ENCODE measurements at places on chromosomes 2 and 18. TPM values are rescaled to one million over a fixed set of nuclear protein-coding genes. Genes with fewer than 3 reads are reported as not detected.
A peak's percentile ranks its signal among the peaks of the same experiment; 100 is the strongest.

DNA sequence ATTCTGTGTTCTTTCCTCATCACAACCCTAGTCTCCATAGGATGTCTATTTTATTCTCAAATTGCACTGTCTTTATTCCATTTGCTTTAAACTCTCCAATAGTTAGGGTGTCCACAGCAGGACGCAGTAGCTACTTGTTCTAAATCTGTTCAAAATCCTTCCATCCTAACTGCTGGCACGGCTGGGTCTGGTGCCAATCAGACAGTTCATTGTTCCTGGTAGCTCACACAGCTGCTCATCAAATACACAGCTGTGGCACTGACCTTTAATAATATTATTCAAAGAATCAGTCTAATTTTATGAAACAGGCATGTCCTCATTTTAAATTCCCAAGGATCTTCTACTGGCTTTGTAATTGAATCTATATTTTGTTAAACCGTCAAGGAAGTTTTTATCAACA is 59.7 kb upstream of the TMEFF2 start:
- no peak overlapping the region for H3K4me3 ChIP-seq
- no peak overlapping the region for H3K27ac ChIP-seq
- H3K36me3 ChIP-seq: no peaks in the 10 kb centered on the region
- H3K4me1 ChIP-seq: no peaks in the 10 kb centered on the region

Gene GPR45
- not detected for total RNA-seq

DNA sequence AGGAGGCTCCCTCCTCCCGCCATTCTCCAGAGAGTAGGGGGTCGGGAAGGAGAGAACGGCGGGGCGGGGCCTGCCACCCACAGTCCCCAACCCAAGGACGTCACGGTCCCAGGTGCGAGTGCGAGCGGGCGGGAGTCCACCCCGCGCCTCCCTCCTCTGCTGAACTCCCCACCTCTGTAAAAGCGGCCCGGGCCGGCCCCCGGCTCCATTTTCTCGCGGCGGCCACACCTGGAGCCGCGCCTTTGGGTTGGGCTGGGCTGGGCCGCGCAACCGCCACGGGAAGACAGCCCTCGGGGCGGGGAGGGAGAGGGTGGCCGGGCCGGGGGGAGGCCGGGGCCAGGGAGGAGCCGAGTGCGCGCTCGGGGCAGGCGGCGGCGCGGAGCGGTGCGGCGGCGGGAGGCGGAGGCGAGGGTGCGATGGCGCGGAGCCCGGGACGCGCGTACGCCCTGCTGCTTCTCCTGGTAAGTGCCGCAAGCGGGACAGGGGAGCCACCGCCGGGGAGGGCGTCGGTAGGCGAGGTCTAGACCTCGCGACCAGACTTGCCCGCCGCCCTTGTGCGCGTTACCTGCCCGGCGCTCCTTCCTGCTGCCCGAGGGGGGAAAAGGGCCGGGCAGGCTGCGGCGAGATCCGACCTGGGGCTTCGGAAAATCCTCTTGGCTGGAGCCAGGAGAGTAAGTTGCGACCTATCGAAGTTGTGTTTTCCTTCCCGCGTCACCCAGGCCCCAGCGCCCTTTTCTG is at the start of gene DSG2:
Gene DSG2, plus strand, starts transcription at position 342 of the 738 bp plus-strand sequence. Its CDS starts 75 bp downstream, at position 417.
- peaks cover 8% of the 10 kb centered on the region for H3K27me3 ChIP-seq
- no peak for DNase-seq
- no peak within 1 kb of the TSS for H3K4me3 ChIP-seq
- no peak within 1 kb of the TSS for H3K27ac ChIP-seq

- no peak overlapping the region for H3K4me3 ChIP-seq
- no peaks in the 10 kb centered on the region for H3K36me3 ChIP-seq
- no peaks in the 10 kb centered on the region for H3K4me1 ChIP-seq
These were observed 208.1 kb downstream of the KLHL29 start for GRCh38 chr2:23592898-23593751.

DNA sequence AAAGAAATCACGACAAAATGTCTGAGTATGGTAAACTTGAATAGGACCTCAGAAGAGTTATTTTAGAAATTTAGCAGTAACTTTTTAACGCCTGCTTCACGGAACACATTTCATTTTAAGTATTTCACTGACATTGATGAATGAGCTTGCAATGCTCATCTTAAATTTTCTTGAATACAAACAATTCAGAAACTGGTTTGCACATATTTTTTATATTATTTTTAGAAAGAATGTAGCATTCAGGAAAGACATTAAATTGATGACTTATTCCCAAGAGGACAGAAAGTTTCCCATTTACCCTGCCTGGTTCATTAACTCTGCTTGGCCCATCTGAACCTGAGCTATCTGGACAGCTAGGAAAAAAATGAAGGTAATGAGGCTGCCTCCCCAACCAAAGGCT is 89.3 kb downstream of the MBD2 start:
- no peaks in the 10 kb centered on the region for H3K4me1 ChIP-seq
- no peaks in the 10 kb centered on the region for H3K27me3 ChIP-seq
- no peak overlapping the region for H3K27ac ChIP-seq
- DNase-seq: no peak
- H3K4me3 ChIP-seq: no peak overlapping the region
- no peaks in the 10 kb centered on the region for H3K36me3 ChIP-seq

Gene SLC11A1
- 1.9 TPM for total RNA-seq

GRCh38 chr2:11073251-11073650 is 82.0 kb upstream of the SLC66A3 start:
- no peaks in the 10 kb centered on the region for H3K36me3 ChIP-seq
- H3K27me3 ChIP-seq: no peaks in the 10 kb centered on the region
- H3K4me1 ChIP-seq: peaks cover 24% of the 10 kb centered on the region

GRCh38 chr2:170524828-170525565 is 190.1 kb upstream of the SP5 start:
- H3K27ac ChIP-seq: no peak overlapping the region
- DNase-seq: no peak
- H3K27me3 ChIP-seq: no peaks in the 10 kb centered on the region
- no peaks in the 10 kb centered on the region for H3K36me3 ChIP-seq

- no peak overlapping the region for H3K4me3 ChIP-seq
- H3K36me3 ChIP-seq: no peaks in the 10 kb centered on the region
- no peak overlapping the region for H3K27ac ChIP-seq
- no peaks in the 10 kb centered on the region for H3K27me3 ChIP-seq
- no peak for DNase-seq
- no peaks in the 10 kb centered on the region for H3K4me1 ChIP-seq
These were observed 903.3 kb upstream of the KLHL29 start for GRCh38 chr2:22481486-22482259.

- no peak overlapping the region for H3K4me3 ChIP-seq
- H3K36me3 ChIP-seq: no peaks in the 10 kb centered on the region
- no peak for DNase-seq
- no peaks in the 10 kb centered on the region for H3K4me1 ChIP-seq
These were observed 140.9 kb downstream of the TFCP2L1 start for GRCh38 chr2:121144111-121144510.

Gene CD28
- 203 TPM for total RNA-seq

- H3K36me3 ChIP-seq: no peaks in the 10 kb centered on the region
- H3K4me1 ChIP-seq: peaks cover 54% of the 10 kb centered on the region
- peak; percentile 74 for DNase-seq
- H3K4me3 ChIP-seq: no peak overlapping the region
- no peak overlapping the region for H3K27ac ChIP-seq
These were observed 48.1 kb downstream of the PKDCC start for GRCh38 chr2:42095923-42096408.

DNA sequence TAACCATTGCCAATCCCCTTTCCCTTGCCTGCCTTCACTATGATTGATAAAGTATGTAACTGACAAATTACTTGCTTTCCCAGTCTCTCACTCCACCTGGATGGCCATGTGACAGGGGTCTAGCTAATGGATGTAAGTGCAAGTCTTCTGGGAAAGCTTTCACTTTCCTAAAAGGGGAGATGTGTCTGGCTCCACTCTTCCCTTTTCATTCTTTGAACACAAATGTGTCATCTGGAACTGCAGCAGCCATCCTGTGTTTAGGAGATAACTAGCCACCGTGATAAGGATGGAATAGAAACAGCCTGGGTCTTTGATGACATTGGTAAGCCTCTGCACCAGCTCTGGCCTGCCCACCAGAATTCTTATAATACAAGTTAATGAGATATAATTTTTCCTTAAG is 38.2 kb downstream of the SNRPD1 start:
- H3K4me3 ChIP-seq: no peak overlapping the region
- H3K27ac ChIP-seq: no peak overlapping the region
- no peaks in the 10 kb centered on the region for H3K27me3 ChIP-seq

DNA sequence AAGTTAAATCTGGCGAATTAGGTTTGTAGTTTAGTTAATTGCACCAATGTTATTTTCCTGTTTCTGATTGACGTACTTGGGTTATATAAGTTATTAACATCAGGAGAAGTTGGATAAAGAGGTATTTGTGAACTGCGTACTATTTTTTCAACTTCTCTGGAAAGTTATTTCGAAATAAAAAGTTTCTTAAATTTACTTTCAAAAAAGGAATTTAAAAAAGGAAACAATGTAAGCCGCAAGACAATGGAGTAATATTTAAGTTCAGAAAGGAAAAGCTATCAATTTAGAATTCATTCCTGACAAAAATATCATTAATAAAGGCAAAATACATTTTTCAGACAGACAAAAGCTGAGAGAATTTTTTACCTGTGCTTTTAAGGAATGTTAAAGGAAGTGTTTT is 47.7 kb downstream of the RAB10 start:
- no peaks in the 10 kb centered on the region for H3K36me3 ChIP-seq
- DNase-seq: no peak
- no peak overlapping the region for H3K4me3 ChIP-seq
- no peaks in the 10 kb centered on the region for H3K27me3 ChIP-seq
